Inflammatory macrophage (primary cell): ENCODE measurements at places on chromosomes 5 and 9.

- no peak for DNase-seq
Observed at GRCh38 chr9:115142517-115143270, 24.7 kb upstream of the TNC start.

DNA sequence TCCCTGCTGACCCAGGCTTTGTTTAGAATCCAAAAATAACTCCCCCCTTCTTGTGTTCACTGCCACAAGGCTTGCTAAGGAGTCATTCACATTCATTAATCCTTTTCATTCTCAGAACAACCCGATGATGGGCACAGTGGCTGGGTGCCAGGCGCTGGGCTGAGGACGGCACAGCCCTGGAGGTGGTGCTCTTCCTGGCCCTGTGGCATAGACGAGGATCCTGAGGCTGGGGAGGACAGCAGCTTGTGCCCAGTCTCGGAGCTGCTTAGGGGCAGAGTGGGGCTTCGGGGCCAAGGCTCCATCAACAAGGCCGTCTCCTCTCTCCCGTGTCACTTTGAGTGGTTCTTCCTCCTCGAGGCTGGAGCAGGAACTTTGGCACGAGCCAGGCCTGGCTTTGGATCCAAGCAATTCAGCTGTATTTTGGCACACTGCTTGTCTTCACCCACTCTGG is 166.7 kb downstream of the TTLL11 start:
- DNase-seq = no peak

- DNase-seq = no peak
Observed at GRCh38 chr5:143696921-143697320, 115.0 kb upstream of the HMHB1 start.

- DNase-seq = no peak
Observed at GRCh38 chr5:99331061-99331460, 402.3 kb upstream of the CHD1 start.

- no peak for DNase-seq
Observed at GRCh38 chr9:89410022-89410421, 87.9 kb downstream of the SEMA4D start.
